ENCODE measurements at places on chromosomes 11 and 22. TPM values are rescaled to one million over a fixed set of nuclear protein-coding genes. Genes with fewer than 3 reads are reported as not detected.
A peak's percentile ranks its signal among the peaks of the same experiment; 100 is the strongest.

DNA sequence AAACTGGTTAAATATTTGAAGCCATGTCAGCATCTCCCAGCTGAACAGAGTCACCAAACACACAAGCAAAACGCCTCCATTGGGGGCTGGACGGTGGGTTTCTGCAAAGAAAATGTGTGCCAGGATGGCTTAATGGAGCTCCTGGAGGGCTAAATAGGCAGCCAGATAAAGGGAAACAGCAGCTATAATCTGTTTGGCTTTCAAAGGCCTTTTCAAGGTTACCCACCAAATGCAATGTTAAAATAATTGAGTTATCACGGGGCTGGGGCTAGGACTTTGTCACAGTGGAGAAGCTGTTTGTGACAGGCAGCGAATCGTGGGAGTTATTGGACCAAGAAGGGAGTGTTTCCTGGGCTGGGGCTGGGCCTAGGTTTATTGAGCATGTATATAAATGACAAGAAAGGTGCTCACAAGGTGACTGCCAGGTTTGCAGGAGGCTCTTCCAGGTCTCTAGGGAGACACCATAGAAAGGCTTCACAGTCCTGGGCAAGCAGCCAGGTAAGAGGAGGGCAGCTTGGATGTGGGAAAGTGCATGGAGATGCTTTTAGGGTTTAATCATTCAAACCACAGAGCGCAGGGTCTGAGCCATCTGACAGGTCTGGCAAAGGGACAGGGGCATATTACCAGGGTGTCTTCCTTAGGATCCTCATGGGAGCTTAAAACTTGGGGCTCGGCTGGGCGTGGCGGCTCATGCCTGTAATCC, 28.3 kb downstream of the GRIK4 start:
- peaks cover 8% of the 10 kb centered on the region for H3K27me3 ChIP-seq
- peak; percentile 75 for DNase-seq
- H3K4me3 ChIP-seq = no peak overlapping the region
- no peaks in the 10 kb centered on the region for H3K4me1 ChIP-seq
- H3K36me3 ChIP-seq = no peaks in the 10 kb centered on the region

DNA sequence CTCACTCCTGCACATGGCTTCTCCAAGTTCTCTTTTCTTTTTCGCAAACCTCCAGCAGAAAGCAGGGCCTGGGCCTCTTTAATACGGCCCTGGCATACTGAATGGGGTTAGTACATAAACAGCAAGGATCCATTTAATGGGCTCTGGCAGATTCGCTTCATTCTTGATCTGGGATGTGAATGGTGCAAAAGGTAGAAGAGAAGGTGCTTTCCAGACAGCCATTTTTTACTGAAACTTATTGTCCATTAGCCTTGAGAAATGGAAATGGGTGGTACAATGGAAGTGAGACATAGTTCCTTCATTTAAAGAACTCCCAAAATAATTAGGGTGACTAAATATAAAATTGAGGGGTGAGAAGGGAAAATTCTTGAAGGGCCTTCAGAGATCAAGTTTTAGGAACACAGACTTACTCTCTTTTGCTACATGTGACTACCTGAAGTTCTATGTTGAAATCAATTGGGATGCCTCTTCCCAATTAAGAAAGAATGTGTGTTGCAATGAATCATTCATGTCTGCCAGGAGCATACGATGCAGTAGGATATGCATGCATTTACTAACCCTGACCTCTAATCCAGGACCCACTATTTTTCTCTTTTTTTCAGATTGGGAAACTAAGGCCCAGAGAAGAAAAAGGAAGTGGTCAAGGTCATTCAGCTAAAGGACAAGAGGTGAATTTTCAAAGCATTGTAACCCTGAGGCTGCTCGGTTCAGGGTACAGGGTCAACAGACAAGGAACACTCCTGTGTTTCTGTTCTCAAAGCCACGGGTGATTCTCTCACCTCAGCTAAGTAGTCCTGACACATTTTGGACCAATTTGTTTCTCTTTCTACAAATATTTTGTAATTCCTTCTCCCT, 144.1 kb downstream of the BBOX1 start:
- no peaks in the 10 kb centered on the region for H3K27me3 ChIP-seq
- peaks cover 12% of the 10 kb centered on the region for H3K4me1 ChIP-seq

DNA sequence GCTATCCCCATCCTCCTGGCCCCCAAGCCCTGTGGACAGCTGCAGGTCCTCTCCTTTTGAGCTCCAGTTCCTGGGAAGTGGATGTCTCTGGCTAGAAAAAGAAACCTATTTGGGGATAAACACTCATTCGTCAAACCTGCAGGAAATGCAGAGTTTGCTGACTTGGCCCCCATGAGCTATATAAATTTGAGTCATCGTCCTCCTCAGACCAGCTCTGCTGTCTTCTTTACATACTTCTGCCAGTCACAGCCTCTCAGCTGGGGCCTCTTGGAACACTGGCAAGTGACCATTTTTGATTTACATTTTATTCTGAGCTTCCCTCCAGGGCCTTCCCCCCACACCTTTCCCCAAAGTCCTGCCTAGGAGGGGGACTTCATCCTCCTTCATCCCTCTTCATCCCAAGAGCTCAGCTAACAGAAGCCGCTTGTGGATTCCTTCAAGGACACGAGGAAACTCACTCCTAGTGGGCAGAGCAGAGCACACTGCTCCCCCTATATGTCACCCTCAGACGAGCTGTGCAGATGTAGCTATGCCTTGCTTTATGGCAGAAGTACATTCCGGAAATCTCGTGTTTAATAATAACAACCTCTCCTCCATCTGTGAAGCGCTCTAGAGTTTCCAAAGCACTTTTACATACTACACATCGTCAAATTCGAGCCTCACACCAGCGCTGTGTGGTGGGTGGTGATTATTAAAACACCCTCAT, 131.8 kb downstream of the FEZ1 start:
- no peaks in the 10 kb centered on the region for H3K27me3 ChIP-seq
- H3K4me3 ChIP-seq = no peak overlapping the region
- peaks cover 12% of the 10 kb centered on the region for H3K4me1 ChIP-seq
- DNase-seq = no peak
- no peak overlapping the region for H3K27ac ChIP-seq

DNA sequence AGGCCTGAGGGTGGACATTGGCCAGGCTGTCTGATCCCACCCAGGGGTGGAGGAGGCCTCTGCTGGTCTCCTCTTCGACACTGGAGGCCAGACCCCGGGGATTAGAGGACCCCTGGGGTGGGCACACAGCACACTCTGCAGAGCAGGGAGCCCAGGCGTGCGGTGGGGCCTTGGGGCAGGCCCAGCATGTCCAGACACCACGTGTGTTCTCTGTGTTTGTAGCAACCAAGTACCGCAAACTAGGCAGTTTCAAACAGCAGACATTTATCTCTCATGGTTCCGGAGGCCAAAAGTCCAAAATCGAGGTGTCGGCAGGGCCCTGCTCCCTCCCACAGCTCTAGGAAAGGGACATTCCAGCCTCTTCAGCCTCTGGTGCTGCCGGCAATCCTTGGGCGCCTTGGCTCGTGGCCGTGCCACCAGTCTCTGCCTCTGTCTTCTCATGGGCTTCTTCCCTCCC, 1.5 kb downstream of the PANX2 start:
- H3K27ac ChIP-seq = no peak overlapping the region
- no peaks in the 10 kb centered on the region for H3K36me3 ChIP-seq
- peak; percentile 88 for DNase-seq
- peaks cover 14% of the 10 kb centered on the region for H3K27me3 ChIP-seq

DNA sequence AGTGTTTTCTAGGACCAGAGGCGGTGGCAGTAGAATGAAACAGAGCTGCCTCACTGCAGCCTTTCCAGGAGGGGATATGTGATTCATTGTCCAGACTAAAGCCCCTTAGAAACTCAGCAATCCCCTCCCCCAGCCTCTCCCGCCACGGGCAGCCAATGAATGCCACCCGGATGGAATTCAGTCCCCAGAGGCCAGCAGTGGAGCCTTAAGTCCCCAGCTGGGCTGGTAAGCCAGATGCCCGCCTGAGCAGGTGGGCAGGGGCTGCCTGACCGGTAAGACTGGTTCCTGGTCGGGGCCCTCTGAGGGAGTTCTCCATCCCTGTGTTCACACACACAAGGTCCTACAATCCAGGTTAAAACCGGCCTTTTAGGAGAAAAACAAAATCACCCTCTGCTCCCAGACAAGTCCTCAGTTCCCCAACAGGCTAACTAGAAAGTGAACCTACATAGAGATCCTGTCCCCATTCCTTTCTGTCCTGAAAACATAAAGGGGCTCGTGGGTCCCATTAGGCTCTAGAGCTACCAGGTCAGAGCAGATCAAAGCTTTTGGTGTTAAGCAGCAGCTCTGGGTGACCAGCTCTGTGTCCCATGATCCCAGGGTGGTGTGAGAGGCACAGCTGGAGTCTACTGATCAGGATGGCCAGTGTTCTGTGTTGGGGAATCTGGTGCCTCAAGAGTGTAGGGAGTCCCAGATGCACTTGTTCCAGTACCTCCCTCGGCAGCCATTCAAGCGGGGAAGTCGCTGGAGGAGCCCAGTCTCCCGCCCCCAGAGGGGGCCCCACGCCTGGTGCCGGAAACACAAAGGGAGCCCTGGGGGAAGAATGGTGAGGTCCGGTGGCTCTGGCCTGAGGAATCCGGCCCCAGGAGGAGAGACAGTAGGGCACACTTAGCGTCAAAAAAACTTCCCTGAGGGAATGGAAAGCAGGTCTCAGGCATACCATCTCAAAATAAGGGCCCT, 2.6 kb downstream of the PATZ1 start:
- no peak overlapping the region for H3K27ac ChIP-seq
- peaks cover 18% of the 10 kb centered on the region for H3K4me1 ChIP-seq
- no peak overlapping the region for H3K4me3 ChIP-seq

GRCh38 chr22:45271667-45272201, 13.0 kb upstream of the UPK3A start:
- DNase-seq = no peak
- H3K4me3 ChIP-seq = peak overlapping the region; percentile 30
- peaks cover 27% of the 10 kb centered on the region for H3K27me3 ChIP-seq
- H3K4me1 ChIP-seq = peaks cover 4% of the 10 kb centered on the region
- no peak overlapping the region for H3K27ac ChIP-seq

DNA sequence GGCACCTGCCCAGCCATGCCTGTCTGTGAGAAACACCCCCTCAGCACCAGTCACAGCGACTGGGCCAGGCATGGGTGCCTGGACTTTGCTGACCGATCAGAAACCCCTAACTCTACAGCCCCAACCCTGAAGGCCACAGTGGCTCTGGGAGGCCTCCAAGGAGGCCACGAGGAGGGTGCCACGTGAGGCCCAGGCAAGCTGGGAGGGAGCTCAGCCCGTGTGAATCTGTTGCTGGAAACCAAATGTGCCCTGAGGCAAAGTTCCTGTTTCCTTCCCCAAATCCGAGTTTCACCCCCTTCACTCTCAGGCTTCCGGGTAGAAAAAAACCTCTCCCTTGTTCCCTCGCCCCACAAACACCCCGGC, 1.3 kb downstream of the UNC93B1 start:
- no peak overlapping the region for H3K27ac ChIP-seq
- no peak overlapping the region for H3K4me3 ChIP-seq
- H3K4me1 ChIP-seq = peaks cover 3% of the 10 kb centered on the region
- peak; percentile 45 for DNase-seq
- H3K36me3 ChIP-seq = no peaks in the 10 kb centered on the region

DNA sequence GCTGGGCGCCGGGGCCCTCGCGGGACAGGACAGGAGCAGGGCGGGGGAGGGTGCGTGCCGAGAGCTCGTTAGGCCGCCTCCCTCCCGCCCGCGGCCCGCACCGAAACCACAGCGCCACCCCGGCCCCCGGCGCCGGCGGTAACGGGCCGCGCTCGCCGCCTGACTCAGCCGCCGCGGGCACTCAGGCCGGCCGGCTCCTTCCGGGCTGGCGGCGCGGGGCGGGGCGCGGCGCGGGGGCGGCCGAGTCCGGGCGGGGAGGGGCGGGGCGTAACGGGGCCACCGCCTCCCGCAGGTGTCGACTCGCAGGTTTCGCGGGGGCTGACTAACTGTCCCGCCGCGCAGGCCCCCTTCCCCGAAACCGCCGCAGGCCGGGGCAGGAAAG, at the start of gene AP5B1:
Gene AP5B1, minus strand, starts transcription at position 207 of the 382 bp plus-strand sequence. CDS start 385 bp downstream, outside the sequence.
- DNase-seq = peak; percentile 100
- peaks cover 5% of the 10 kb centered on the region for H3K4me1 ChIP-seq

- no peak for DNase-seq
- H3K4me1 ChIP-seq = no peaks in the 10 kb centered on the region
- H3K36me3 ChIP-seq = no peaks in the 10 kb centered on the region
- H3K27me3 ChIP-seq = no peaks in the 10 kb centered on the region
- no peak overlapping the region for H3K27ac ChIP-seq
Measured at GRCh38 chr11:121524233-121524631, 71.5 kb upstream of the SORL1-AS1 start.

GRCh38 chr11:116948391-116948790, 111.0 kb upstream of the APOA1 start:
- no peaks in the 10 kb centered on the region for H3K27me3 ChIP-seq
- H3K27ac ChIP-seq = no peak overlapping the region
- peaks cover 9% of the 10 kb centered on the region for H3K4me1 ChIP-seq

GRCh38 chr11:16335236-16335962, 20.9 kb downstream of the SOX6 start:
- no peak overlapping the region for H3K4me3 ChIP-seq
- no peaks in the 10 kb centered on the region for H3K27me3 ChIP-seq
- no peak overlapping the region for H3K27ac ChIP-seq
- no peaks in the 10 kb centered on the region for H3K36me3 ChIP-seq
- no peak for DNase-seq

DNA sequence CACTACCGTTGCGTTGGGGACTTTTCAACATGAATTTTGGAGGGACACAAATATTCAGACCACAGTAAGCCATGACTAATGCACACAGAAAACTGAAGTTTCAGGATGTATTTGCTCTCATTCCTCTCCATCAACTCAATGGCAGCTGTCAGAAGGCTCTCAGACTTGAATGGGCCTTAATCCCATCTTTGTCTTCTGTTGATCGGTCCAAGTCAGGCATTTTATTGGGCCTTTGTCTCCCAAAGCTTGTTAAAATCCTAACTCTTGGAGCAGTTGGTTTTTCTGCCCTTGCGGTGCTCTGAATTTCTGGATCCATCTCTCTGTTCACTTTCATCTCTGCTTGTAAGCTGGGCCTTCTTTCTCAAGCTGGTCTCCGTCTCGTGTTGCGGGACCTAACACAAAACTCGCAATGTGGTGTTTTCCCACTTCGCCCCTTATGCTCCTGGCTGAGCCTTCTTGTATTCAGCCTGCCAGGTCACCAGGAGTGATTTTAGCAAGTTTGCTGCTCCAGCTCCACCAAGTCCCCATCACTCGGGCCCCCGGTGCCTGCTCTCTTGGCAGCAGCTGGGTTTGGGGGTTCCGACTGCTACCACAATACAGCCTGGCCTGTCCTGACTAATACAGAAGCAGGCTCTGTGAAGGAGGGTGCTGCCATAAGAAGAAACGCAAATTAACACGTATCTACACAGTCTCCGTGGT, 27.0 kb downstream of the TSPAN32 start:
- H3K27me3 ChIP-seq = no peaks in the 10 kb centered on the region
- DNase-seq = no peak
- no peaks in the 10 kb centered on the region for H3K36me3 ChIP-seq
- no peak overlapping the region for H3K27ac ChIP-seq
- H3K4me3 ChIP-seq = no peak overlapping the region
- no peaks in the 10 kb centered on the region for H3K4me1 ChIP-seq

ANO9 gene
- under 0.01 TPM for total RNA-seq

MB gene
- total RNA-seq = 0.36 TPM

NLRP10 gene
- 14.1 TPM for total RNA-seq

CLDN5 gene
- not detected for total RNA-seq

ST14 gene
- under 0.01 TPM for total RNA-seq

OR51I1 gene
- total RNA-seq = not detected

IL18 gene
- 0.59 TPM for total RNA-seq

CNGA4 gene
- total RNA-seq = under 0.01 TPM
